Activated CD4-positive, alpha-beta T cell treated with anti-CD3 and anti-CD28 coated beads for 24 hours (primary cell): ENCODE measurements at places on chromosomes 12 and 14.

GRCh38 chr14:105061428-105062047 lies 3.7 kb downstream of the GPR132 start:
- DNase-seq = no peak

DNA sequence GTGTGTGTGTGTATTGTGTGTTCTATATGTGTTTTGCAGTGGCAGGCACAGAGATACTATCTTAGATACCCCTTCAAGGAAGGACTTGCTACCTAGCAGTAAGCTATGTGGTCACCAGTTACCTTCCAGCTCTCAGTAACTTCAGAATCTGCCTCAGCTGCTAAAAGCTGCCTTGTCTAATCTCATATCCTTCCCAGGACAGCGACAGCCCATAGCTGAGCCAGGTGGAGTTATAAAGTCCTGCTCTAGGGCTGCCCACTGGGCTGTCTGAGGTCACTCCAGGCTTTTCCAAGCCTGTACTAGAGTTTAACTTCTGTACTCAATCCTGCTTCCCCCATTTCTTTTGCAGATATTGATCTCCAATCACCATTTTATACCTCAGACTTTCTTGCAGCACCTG lies 942.6 kb downstream of the GALC start:
- DNase-seq = no peak

DNA sequence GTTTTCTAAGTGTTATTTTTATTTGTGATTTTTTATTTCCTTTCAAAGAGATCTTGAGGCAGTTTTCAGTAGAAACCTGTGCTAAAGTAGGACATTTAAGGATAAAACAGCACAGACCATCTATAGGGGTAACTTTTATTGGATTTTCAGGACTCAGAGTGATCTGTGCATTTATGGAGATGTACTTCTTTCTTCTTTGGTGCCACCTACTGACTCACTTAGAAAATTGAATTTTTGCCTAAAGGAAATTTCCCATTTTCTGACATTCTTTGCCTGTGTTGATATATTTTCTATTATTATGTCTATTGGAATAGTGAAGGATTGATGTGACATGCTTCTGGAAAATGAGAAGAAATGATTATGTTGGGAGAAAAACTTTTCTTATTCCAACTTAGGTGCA lies 113.0 kb downstream of the UNC79 start:
- no peak for DNase-seq

GRCh38 chr14:103492156-103492925 lies 30.3 kb downstream of the CKB start:
- DNase-seq = no peak

GRCh38 chr12:122333142-122334087 lies 67.1 kb upstream of the VPS33A start:
- DNase-seq = no peak

GRCh38 chr12:51943346-51943745 lies 8.2 kb upstream of the ACVR1B start:
- DNase-seq = no peak

- DNase-seq = no peak
Measured at GRCh38 chr12:45934956-45935355, 55.4 kb downstream of the SCAF11 start.

GRCh38 chr14:63996016-63996415 lies 143.2 kb downstream of the SYNE2 start:
- no peak for DNase-seq

GRCh38 chr12:10406725-10407124 lies 2.8 kb downstream of the KLRC4 start:
- DNase-seq = no peak

DNA sequence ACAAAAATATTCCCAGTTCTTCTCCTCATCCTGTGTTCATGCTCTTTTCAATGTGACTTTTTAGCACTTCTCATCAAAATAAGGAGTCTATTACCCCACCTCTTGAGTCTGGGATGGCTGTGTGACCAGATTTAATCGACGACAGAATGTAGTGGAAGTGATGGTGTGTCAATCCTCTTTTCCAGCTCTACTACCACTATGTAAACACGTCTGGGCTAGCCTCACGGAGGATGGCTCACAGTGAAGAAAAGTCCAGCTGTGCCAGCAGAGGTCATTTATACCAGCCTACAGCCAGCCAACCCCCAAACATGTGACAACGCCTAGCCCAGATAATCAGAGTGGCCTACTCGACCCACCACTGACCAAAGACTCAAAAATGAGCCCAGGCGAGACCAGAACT lies 37.3 kb upstream of the FGF6 start:
- no peak for DNase-seq
